ENCODE measurements at places on chromosomes 5 and 9.

GRCh38 chr5:124179819-124180218, 566.6 kb downstream of the ZNF608 start:
- DNase-seq: no peak

DNA sequence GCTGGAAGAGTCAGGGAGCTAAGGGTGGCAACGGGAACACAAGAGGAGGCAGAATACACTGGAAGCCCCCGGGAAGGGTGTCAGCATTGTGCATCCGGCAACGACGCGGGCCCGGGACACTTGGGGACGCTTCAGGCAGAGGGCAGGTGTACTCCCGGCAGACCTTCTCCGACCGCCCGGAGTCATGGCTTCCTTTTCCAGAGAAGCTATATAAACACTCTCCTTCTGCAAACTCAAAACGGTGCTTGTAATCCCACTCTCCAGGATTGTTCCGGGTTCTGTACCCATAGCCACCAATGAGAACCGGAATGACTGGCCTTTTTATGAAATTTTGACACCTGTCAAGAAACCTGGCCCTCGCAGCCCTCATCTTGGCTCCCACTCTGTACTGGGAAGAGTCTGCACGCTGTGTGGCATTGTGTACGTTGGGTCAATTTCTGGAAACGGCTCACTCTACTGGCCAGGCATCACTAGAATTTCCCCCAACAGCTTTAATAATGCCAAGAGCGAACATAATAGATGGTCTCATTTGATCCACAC, 462 bp upstream of the MCC start:
- no peak for DNase-seq

DNA sequence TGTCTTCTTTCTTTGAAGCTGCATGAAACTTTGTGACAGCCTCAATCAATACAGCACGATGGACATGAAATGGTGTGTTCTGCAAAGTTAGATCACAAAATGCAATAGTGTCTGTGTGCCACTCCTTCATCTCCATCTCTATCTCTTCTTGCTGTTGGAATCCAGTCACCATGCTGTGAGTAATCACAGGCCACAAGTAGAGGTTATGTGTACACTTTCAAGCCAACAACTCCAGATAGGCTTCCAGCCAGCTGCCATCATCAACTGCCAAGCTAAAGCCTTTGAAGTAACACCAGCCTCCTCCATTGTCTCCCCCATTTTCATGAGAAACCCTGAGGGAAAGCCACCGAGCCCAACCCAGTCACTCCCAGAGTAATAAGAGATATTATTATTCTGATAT, 360.6 kb downstream of the PTPRD start:
- no peak for DNase-seq

- no peak for DNase-seq
Measured at GRCh38 chr9:124877021-124877782, 15.3 kb downstream of the ARPC5L start.

Data from testis (tissue), 5 donors.